Stimulated activated CD4-positive, alpha-beta T cell treated with anti-CD3 and anti-CD28 coated beads, Interleukin-1b, Interleukin-23, amount 100 ng/mL, for 4 hours (primary cell): ENCODE measurements at places on chromosomes 1 and 21.

- DNase-seq = no peak
These were observed 25.6 kb downstream of the LDLRAP1 start for GRCh38 chr1:25568834-25569596.

DNA sequence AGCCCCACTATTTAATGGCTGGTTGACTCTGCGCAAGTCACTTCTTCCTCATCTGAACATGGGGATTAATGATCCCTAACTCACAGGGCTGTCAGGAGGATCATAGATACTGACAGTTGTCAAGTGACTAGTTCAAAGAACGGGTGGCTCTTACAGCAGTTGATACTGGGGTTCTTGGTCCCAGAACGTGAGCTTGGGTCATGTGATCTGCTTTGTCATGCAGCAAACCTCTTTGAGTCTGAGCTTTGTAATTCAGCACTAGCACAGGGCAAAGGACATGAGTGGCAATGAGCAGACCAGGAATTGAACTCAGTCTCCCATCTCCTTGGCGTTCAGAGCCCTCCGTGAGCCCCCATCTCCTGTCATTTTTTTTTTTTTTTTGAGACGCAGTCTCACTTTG lies 64.4 kb downstream of the TRABD2B start:
- DNase-seq = no peak

DNA sequence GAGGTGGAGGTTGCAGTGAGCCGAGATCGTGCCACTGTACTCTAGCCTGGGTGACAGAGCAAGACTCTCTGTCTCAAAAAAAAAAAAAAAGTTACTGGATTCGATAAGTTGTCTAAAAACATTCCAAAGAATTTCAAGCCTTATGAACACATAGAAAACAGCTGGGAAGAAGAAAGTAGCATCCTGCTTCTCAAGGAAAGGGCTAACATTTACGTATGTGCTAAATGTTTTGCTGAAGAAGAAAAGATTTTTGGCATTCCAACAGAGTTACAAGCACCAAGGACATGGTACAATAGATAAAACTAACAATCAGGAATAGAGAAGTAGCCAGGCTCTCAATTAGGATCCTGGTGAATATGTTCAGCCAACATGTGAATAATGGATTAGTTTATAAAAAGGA lies 69.8 kb downstream of the HFM1 start:
- DNase-seq = no peak

GRCh38 chr1:206944703-206945102 lies 1.6 kb downstream of the PIGR start:
- DNase-seq = no peak

DNA sequence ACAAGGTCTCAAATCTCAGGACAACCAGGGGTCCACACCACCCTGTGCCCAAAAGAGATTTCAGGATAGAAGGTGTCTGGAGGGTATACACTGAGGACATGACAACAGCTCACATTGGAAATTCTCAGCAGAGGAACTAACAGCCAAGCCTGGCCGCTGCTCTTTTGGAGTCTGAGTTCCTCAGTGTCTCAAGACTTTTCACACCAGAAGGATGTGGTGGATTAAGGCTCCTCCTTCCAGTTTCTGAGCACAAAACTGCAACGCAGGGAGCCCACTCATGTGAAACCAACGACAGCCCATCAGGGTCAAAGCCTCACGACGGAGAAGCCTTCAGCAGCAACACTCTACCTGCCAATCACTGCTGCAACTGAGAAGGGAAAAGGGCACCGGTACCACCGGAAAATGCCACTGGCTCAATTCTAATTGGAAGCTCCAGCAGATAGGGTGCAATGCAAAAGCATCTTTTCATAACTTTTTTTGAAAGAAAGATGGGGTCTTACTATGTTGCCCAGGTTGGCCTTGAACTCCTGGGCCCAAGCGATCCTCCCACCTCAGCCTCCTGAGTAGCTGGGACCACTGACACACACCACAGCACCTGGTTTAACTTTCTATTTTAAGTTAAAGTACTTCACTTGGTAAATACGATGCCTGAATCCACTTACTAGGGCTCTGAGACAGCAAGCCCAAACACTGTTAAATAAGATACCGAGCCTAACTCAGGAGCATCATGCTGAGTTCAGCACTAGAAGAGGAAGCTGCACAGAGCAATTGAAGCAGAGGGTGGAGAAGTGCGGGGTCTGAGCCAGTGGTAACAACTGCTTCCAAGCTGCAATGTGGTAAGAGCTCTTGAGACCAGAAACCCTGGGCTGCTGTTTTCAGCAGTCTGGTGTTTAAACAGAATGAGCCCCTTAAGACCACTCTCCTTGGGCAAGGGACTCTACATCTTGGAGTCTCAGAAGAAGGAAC lies 7.8 kb downstream of the CAPZB start:
- DNase-seq = no peak

DNA sequence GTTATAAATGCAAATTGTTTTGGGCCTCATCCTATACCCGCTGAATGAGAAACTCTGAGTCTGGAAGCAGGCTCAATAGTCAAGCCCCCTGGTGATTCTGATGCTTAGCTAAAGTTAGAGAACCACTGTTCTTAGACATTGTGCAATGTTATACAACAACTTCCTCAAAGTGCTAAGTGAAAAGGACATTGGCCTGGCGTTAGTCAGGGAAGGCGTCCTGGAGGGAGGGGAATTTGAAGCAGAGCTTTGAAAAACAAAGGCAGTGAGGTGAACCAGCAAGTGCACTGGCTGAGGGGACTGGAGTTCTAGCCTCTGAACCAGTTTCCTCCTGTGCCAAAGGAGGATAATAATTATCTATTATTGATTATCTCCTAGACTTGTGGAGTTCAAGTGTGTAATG lies 5.1 kb downstream of the CD1D start:
- no peak for DNase-seq

DNA sequence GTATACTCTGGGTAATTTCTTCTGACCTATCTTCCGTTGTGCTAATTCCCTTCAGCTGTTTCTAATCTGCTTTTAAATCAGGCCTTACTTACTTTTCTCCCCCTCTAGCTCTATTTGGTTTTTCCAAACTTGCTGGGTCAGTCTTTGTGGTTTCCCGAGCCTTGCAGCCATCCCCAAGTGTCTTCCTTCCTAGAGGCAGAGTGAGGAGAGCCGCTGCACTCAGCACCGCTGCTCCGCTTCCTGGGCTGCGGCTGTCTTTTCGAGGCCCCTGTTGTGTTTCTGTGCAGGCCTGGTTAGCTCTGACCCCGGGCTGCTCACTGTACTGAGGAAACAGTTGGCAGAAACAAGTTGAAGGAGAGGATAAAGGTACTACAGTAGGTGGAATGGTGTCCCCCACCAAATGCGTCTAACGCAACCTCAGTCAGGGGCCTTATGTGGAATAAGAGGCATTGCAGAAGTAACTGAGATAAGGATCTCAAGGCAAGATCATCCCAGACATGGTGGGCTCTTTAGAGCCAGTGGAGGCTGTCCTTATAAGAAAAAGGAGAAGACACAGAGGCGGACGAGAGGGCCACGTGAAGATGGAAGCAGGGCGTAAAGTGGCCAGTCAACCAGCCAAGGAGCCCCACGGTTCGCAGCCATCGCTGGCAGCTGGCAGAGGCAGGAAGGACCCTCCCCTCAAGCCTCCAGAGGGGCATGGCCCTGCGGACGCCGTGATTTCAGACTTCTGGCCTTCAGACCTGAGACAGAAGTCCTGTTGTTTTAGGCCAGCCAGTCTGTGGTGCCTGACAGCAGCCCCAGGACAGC lies 10.5 kb downstream of the WNT9A start:
- DNase-seq = no peak

DNA sequence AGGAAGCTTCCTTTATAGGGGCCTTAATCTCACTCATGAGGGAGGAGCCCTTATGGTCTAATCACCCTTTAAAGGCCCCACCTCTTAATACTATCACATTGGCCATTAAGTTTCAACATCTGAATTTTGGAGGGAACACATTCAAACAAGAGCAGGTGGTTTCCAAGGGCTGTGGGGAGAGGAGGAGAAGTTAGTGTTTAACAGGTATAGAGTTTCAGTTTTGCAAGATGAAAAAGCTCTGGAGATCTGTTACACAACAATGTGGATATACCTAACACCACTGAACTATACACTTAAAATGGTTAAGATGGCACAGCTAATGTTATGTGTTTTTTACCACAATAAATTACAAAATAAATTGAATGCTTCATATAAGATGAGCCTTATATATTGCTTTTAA lies 113.4 kb upstream of the DNAH14 start:
- no peak for DNase-seq

- DNase-seq = peak; percentile 25
These were observed 32.1 kb downstream of the TGFB2 start for GRCh38 chr1:218377143-218377660.

DNA sequence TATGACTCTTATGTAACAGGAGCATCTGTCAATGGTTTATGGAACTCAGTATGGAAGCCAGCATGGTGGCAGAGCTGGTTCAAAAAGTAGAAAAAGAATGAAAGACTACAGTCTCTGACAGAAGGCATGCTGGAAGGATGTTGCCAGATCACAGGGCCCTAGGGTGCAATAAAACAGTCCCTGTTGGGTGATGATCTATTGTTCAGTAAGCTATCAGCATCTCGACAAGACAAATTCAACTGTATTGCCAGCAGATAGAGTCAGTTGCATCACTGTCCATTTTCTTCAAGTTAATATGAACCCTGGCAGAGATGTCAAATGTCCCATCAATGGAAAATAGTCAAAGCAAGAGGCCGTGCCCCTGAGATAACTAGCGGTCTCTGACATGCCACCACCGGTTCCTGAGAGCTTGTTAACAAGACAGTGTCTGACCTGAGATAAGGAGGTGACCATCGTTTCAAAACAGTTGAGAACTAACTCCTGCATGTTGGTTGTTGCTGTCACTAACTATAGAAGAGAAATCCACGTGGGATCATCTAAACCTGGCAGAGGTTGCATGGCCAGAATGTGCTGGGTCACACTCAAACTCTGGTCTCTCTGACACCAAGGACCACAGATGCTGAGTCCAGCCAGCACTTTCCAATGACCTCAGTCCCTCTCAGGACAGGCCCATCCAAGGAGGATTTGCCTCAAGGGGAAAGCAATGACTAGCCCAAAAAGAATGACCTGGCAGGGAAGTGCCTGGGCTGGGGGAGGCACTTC lies 125.9 kb downstream of the RIPK4 start:
- DNase-seq = no peak

DNA sequence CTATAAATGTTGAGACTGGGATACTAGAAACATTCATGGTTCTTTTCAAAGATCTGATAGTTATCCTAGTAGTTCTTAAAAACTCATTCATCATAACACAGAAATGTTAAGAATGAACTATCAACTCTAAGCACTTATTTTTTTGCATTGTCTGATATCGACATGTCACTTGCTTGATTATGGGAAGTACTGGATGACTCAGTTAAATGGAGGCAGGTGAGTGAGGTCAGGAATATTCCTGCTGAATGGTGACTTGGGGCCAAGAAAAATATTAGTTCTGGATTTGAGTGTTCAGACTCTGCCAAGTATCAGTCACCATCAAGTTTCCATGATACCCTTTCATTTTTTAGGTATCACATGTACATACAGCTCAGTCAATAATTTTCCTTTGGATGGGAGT lies 63.6 kb downstream of the NEK7 start:
- DNase-seq = no peak

- no peak for DNase-seq
These were observed 259.1 kb downstream of the CACNA1E start for GRCh38 chr1:181742426-181742825.

DNA sequence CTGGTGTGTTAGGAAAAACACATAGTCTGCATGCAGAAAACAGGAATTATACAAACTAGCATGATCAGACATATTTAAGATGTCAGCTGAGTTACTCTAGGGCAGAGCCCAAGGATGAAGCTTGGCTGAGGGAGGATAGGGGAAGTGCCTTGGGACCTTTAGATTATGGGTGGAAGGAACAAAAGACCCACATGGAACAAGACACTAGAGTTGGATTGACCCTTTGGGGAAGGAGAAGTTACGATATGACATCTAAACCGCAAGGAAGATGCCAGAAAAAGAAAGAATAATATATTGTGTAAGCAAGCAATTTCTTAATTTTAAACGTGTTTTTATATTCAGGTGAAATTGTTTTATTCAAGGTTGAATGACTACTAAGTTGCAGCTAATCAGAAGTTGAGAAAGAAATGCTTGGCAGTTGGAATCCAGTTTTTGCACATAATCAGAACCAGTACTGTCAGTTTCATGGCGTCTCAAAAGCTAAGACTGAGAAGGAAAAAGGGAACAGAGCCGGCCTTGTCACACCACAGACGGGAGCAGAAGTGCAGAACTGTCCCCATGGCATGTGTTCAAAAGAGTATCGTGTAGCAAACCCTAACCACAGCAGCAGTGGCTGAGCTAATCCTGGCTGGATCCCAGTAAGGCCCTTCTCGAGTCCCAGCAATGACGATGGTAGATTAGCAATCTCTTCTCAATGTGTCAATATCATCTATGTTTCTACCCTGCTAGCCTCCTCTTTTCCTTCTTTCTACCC lies 31.2 kb upstream of the IFNAR2 start:
- DNase-seq = no peak

- DNase-seq = no peak
These were observed 37.9 kb upstream of the AHCTF1 start for GRCh38 chr1:246969621-246970020.

GRCh38 chr1:94836891-94837290 lies 16.7 kb downstream of the SLC44A3 start:
- DNase-seq = no peak

DNA sequence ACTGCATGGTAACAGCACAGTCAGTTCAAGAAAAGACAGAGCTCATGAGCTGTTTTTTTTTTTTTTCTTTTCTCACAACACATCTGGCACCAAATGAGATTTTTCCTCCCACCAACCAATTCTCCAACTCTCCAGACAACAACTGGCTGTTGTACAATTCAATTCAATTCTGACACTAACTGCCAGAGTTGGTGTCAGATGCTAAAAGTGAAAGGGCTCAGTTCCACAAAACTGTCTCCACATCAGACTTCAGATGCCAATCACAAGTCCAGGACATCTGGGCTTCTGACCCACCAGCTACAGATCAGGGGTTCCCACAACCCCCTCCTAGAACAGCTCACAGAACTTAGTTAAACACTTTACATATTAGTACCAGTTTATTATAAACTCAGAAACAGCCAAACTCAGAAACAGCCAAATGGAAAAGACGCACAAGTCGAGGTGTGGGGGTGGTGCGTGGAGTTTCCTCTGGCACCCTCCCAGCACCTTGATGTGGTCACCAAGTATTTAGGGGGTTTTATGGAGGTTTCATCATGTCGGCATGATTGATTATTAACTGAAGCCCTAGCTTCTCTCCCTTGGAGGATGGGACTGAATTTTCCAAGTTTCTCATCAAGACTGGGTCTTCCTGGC lies 39.2 kb upstream of the LRRC8D start:
- peak; percentile 67 for DNase-seq

- no peak for DNase-seq
These were observed 9.3 kb downstream of the WNT3A start for GRCh38 chr1:228016181-228016510.

GRCh38 chr1:211638246-211638645 lies 37.2 kb downstream of the NEK2 start:
- no peak for DNase-seq

DNA sequence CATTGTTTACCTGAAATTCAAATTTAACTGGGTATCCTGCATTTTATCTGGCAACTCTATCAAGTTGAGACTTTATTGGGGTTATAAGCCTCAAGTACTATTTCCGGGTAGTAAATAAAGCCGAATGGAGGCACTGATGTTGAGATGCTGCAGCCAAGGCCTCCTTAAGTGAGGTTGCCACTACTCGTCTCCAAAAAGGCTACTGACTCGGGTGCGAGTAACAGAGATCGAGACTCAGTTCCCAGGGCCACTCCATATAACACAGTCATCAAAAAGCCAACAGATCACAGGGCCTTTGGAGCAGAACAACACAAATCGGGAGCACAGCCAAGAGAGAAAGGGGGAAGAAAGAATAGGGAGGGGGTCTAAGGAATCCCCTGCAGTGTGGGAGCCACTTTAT lies 524 bp downstream of the COPA start:
- no peak for DNase-seq

- DNase-seq = no peak
These were observed 1.1 kb upstream of the RHOC start for GRCh38 chr1:112708002-112708448.
